ENCODE measurements at places on chromosomes 3 and 15.

DNA sequence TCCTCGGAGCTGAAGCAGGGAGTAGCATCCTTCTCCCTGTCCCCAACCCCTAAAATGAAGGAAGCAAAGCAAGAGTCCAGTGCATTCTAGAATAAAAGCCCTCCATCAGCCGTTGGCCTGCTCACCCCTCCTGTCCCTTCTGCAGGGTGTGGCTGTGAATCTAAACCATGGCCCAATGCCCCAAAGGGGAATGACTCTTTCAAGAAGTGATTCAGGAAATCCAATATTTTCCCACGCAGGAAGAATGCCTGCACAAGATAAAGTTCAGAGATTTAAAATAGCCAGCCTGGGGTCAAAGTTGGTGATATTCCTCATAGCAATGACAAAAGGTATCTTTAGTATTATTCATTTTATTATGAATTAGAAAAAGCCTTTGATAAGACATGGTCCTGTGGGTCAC is 38.5 kb downstream of the SLCO2A1 start:
- H3K27ac ChIP-seq = no peak overlapping the region
- DNase-seq = no peak
- no peaks in the 10 kb centered on the region for H3K36me3 ChIP-seq
- no peaks in the 10 kb centered on the region for H3K4me1 ChIP-seq
- H3K27me3 ChIP-seq = no peaks in the 10 kb centered on the region

DNA sequence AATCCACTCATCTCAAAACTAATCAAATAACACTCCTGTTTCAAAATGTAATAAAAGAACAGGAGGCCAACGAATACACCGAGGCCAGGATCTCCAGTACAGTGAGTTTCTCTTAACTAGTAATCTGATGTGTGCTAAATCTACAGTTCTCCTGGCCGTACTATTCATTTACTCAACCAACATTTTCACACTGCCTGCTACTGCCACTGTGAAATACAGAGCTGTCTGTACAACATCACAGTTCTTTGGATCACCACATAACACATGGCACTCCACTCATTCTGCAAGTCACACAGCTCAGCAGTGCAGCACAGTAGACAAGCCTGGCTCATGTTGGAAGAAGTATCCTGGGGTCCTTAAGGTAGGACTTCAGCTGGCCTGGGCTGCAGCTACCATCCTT is 21.9 kb downstream of the RIOX2 start:
- no peak for DNase-seq
- H3K27ac ChIP-seq = no peak overlapping the region
- H3K36me3 ChIP-seq = peaks cover 13% of the 10 kb centered on the region
- H3K4me1 ChIP-seq = no peaks in the 10 kb centered on the region
- no peaks in the 10 kb centered on the region for H3K27me3 ChIP-seq

DNA sequence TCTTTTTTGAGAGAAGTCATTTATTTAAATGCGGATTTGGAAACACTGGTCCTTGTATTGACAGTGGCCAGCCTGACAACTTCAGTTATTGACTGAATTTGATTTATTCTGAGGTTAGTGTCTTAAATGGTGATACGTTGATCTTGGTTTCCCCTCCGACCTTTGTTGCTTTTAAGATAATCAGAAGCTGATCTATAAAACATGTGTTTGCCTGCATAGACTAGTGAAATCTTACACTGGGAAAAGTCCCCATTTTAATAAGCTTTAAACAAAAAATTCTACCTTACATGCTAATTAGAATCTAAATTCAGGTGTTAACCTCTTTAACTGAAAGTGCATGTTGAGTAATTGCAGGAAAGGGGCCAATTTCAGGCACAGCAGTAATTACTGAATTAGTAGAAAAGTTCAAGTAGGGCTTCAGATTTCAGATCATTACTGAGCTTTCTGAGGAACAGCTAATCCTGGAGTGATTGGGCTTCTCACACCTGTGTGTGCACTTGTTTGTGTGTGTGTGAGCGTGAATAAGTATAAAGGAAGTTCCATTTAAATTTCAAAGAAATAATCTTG is 221.4 kb downstream of the SOX2 start:
- DNase-seq = no peak
- H3K4me1 ChIP-seq = no peaks in the 10 kb centered on the region
- no peak overlapping the region for H3K27ac ChIP-seq
- H3K27me3 ChIP-seq = peaks cover 1% of the 10 kb centered on the region
- no peak overlapping the region for H3K4me3 ChIP-seq

DNA sequence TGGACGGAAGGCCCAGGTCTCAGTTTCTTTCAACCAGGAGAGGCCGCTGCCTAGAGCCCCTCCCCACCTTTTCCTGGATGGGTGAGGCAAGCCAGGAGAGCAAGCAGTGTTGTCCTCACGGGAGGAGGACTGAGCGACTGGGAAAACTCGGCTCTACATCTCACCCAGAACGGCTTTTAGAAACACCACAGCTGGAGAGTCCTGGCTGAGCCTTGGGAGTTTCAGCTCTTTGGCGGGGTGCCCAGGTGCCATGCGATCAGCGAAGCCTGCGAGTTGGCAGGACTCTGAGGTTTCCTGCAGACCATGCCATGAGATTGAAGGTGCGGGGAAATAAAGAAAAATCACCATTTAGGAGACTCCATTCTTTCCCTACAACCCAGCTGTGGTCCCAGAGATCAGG is 26.0 kb downstream of the PPCDC start:
- H3K4me1 ChIP-seq = no peaks in the 10 kb centered on the region
- no peaks in the 10 kb centered on the region for H3K36me3 ChIP-seq
- peak; percentile 87 for DNase-seq
- peak overlapping the region; percentile 6 for H3K27ac ChIP-seq

GRCh38 chr3:99325402-99325801 is 313.0 kb upstream of the COL8A1 start:
- DNase-seq = no peak
- no peak overlapping the region for H3K4me3 ChIP-seq
- peaks cover 2% of the 10 kb centered on the region for H3K4me1 ChIP-seq
- no peak overlapping the region for H3K27ac ChIP-seq
- H3K27me3 ChIP-seq = no peaks in the 10 kb centered on the region

- H3K36me3 ChIP-seq = no peaks in the 10 kb centered on the region
- H3K27ac ChIP-seq = no peak overlapping the region
- H3K27me3 ChIP-seq = no peaks in the 10 kb centered on the region
- peaks cover 5% of the 10 kb centered on the region for H3K4me1 ChIP-seq
Measured at GRCh38 chr3:87229113-87229512, 2.0 kb downstream of the CHMP2B start.

GRCh38 chr3:61864886-61865285 is 303.5 kb downstream of the PTPRG start:
- H3K4me3 ChIP-seq = no peak overlapping the region
- no peak for DNase-seq
- H3K4me1 ChIP-seq = peaks cover 6% of the 10 kb centered on the region
- H3K27me3 ChIP-seq = no peaks in the 10 kb centered on the region
- H3K27ac ChIP-seq = peak overlapping the region; percentile 38

DNA sequence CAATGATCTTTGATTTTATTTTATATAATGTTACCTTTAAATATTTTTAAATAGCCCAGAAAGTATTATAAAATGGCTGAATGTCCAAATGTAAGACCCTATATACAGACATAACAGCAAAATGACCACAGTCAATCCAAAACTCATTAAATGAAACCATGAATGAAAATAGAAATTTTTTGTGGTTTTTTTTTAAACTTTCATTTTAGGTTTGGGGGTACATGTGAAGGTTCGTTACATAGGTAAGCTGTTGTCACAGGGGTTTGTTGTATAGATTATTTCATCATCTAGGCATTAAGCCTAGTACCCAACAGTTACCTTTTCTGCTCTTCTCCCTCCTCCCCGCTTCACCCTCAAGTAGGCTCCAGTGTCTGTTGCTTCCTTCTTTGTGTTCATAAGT is 108.8 kb downstream of the FAIM start:
- no peak overlapping the region for H3K27ac ChIP-seq
- no peaks in the 10 kb centered on the region for H3K36me3 ChIP-seq
- H3K27me3 ChIP-seq = no peaks in the 10 kb centered on the region
- H3K4me3 ChIP-seq = no peak overlapping the region

DNA sequence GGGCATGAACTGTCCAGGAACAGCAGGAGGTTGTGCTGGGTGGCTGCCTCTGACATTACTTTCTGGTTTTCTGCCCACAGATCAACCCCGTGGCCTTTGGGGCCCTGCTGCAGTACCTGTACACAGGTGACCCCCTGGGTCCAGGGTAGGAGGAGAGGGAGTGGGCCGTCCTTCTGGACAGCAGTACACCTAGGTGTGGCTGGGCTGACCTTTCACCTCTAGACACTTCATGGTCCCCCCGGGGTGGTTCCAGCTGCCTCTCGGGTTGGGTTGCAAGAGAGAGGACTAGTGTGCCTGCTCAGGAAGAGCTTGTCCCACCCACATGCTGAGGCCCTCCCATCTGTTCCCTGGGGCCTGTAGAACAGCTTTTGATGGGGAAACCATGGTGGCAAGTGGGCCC is 3.7 kb downstream of the ABTB1 start:
- peak; percentile 56 for DNase-seq
- H3K27ac ChIP-seq = no peak overlapping the region
- H3K36me3 ChIP-seq = no peaks in the 10 kb centered on the region
- H3K4me3 ChIP-seq = no peak overlapping the region
- H3K4me1 ChIP-seq = no peaks in the 10 kb centered on the region
- H3K27me3 ChIP-seq = no peaks in the 10 kb centered on the region

DNA sequence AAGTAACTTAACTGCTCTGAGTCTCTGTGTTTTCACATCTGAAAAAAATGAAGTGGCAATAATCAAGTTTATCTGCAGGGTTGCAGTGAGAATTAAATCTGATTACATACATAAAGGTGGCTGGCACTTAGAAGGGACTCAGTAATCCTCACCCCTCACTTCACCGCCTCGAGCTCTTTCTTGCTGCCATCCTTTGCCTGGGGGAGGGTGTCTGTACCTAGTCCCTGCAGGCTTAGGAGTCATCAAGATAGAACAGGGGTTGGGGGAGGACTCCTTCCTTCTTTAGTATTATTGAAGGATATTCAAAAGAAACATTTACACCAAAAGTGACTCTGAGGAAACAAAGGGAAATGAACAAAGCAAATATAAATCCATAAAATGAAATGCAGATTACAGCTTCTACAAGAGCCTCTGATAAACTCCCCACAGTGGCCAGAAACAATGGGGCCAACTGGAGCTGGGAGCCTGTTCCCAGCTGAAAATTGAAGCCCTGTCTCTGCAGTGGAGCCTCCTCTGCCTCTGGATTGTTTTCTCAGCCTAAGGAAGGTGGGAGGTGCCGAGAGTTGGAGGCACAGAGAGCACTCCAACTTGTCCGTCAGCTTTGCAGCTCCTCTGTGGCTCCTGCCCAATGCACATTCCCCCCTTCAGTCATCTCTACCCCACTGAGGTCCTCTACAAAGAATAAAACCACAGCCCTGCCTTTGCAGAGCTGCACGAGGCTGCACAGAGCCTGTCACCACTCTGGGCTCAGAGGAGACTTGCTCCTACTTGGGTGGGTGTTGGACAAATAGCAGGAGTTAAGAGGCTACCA is 41.8 kb downstream of the CRYGS start:
- DNase-seq = no peak
- peaks cover 4% of the 10 kb centered on the region for H3K4me1 ChIP-seq
- no peaks in the 10 kb centered on the region for H3K27me3 ChIP-seq
- no peak overlapping the region for H3K27ac ChIP-seq
- peak overlapping the region; percentile 37 for H3K4me3 ChIP-seq

DNA sequence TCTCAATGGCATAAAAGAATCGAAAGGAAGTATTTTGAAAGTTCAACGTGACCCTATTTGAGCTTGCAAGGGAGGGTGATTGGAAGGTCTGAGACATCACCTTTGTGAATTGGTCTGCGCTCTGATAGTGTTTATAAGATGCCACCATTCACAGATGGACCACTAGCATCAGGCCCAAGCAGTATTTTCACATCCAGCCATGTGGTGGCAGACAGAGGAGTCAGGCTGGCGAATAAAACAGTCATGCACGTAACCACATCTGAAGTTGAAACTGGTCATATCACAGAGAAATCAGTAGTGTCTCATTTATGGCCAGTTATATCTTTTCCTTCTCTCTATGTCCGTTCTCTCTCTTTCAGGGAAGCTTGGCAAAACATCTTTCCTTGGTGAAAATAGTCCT is 170.1 kb upstream of the ONECUT1 start:
- DNase-seq = no peak
- no peaks in the 10 kb centered on the region for H3K36me3 ChIP-seq
- no peak overlapping the region for H3K27ac ChIP-seq
- H3K4me1 ChIP-seq = no peaks in the 10 kb centered on the region

All from aorta (tissue), 5 donors.